NCI-H774 (cell line): ENCODE measurements at places on chromosomes 2 and 18.
A peak's percentile ranks its signal among the peaks of the same experiment; 100 is the strongest.

- no peak for DNase-seq
Observed at GRCh38 chr2:105793196-105793975, 48.7 kb downstream of the NCK2 start.

DNA sequence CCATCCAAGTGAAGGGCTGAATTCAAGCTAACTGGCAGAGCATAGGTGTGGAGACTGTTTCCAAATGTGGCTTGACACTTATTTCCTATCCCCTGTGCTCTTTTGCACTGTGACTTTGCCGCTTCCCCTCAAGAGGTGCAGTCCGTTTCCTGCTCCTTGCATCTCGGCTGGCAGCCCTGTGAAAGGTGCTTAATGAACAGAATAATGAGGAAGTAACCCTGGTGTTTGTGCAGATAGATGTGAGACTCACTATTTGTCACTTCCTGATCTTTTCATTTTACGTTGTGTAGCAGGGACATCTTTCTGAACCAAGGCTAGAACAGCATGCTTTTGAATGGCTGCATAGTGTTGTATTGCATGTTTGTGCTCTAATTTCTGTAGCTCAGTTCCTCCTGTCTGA, 60.8 kb downstream of the CEP192 start:
- DNase-seq, result no peak

- no peak for DNase-seq
Observed at GRCh38 chr18:46152808-46153617, 48.8 kb downstream of the HAUS1 start.

DNA sequence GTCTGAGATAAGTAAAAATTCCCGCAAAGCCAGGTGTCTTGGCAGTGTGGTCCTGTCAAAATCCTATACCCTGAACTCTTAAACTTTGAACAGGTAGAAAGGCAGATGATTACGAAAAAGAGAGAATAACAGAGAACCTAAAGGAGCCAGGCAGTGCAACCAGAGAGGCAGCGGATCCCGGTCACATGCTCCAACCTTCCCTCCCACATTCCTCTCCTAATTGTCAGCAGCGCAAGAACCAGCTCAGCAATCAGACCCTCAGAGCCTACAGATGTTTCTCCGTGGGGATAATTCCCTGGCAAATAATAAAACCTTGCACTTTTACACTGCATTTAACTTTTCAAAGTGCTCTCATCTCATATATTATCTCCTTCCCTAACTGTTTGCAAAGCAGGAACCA, 124.8 kb downstream of the EPHA4 start:
- no peak for DNase-seq

GRCh38 chr2:149629026-149629425, 41.5 kb upstream of the MMADHC start:
- DNase-seq, result no peak

- no peak for DNase-seq
Observed at GRCh38 chr2:195672674-195673073, 15.6 kb downstream of the SLC39A10 start.

DNA sequence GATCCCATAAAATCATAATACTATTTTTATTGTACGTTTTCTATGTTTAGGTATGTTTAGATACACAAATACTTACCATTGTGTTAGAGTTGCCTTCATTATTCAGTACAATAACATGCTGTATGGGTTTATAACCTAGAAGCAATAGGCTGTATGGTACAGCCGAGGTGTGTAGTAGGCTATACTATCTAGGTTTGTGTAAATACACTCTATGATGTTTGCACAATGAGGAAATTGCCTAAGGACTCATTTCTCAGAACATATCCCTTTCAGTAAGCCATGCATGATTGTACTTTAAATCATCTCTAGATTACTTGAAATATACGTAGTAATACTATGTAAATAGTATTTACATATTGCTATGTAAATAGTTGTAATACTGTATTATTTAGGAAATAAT, 156.7 kb downstream of the CDCA7 start:
- DNase-seq, result peak; percentile 29

DNA sequence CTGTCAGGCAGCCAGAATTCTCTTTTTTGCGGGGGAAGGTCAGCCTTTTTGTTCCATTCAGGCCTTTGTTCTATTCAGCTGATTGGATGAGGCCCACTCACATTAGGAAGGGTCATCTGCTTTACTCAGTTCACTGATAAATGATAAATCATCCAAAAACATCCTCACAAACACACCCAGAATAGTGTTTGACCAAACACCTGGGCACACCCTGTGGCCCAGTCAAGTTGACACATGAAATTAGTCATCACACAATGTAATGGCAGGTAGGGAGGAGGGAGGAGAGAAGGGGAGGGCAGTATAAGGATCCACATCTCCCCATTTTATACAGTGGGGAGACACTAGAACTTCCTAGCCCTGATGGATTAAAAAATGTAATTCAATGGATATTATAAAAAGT, 8.3 kb upstream of the RMC1 start:
- DNase-seq, result peak; percentile 10
